NCI-H510A treated with DMSO at 0.1 percent for 48 hours (cell line): ENCODE measurements at places on chromosomes 2 and 18.
A peak's percentile ranks its signal among the peaks of the same experiment; 100 is the strongest.

- DNase-seq: no peak
Measured at GRCh38 chr2:98555696-98556095, 52.6 kb downstream of the COA5 start.

DNA sequence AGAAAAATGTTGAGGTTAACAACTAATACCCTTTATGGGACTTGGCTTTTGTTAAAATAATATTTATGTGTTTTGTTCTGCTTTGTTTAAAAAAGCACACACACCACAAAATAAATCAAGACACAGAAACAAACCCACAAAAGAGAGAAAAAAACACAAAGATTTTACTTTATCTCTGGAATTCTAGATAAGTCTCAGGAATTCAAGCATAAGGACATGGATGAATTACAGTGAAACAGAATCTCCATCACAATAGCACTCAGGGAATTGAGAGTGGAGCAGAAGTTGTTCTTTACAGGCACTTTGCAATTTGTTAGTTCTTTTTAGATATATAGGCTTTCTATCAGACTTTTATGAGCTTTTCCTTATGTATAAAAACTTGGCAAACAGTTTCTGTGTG is 360.9 kb upstream of the ZC3H15 start:
- DNase-seq: no peak

DNA sequence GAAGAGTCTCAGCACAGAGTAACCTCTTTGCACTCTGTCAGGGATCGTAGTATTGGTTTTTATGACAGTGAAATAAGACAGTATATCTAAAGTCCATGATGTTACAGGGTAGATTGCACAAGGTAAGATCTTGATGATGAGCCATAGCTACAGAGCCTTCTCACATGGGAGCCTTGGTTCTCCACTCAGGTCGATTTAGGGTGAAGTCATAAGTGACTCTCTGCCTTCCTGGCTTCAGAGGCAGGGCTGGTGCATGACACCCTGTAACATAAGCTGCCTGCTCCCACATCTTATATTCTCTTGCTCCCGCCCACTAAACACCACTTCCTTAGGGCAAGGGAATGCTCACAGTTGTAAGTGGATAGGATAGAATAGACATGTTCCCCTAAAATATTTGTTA is 13.3 kb downstream of the DAPL1 start:
- no peak for DNase-seq

DNA sequence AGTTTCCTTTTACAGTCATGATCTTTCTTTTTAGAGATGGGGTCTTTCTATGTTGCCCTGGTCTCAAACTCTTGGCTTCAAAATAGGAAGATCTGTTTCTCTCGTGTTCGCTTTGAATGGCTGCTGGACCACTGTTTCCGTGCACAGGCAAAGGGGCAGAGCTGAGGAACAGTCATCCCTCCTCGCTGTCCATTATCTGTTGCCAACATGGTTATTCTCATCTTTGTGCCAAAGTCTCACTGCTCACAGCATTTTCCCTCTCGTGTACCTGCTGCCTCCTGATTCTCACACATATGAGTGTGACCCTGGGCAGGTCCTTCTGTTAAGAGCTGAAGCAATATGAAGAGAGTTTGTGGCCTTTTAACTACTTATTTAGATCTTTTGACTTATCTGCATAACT is 28.0 kb upstream of the CCNYL1 start:
- no peak for DNase-seq

DNA sequence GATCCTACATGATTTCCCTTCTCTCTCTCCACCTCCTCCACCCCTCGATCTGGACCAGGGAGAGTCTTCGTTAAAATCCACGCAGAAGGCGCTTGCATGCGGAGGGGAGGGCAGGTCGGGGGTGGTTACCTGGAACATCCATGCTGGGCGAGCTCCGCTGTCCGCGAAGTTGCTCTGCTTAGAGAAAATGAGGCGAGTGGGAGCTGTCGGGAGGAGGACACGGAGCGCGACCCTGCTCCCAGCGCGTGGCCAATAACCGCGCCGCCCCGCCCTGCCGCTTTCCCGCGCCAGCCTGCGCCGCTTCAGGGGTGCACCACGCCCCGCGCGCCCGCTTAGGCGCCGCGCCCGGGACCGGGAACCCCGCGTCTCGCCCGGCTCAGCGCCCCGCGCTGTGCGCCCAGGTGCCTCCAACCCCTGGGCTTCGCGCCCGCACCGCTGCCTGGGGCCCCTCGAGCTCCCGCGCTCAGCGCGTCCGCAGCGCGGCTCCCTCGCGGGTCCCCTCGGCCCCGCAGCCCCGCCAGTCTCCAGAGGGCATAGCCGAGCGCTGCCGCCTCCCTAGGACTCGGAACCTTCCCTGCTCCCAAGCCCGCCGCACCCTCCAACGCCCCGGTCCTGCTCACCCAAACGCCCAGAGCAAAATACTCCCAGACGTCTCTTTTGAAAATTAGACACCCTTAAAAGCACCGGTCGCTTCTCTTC is 636 bp downstream of the CBLN2 start:
- peak; percentile 63 for DNase-seq

GRCh38 chr18:305003-305501 is 37.2 kb upstream of the THOC1 start:
- no peak for DNase-seq

DNA sequence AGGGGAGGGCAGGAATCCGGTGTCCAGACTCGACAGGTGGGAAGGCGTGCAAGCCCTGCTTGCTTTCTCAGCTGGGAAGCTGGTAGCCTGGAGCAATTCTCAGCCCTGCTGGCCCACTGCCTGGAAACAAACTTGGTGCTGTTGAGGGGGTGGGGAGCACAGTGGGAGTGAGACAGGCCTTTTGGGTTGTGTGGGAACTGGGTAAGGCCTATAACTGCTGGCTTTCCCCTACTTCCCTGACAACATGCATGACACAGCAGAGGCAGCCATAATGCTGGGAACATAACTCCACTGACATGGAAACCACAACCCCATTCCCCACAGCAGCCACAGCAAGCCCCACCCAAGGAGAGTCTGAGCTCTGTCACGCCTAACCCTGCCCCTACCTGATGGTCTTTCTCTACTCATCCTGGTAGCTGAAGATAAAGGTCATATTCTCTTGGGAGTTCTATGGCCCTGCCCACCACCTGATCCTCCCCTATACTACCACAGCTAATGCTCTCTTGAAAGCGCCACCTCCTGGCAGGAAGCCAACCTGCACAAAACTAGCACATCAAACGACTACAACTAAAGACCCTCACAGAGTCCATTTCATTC is 122.9 kb upstream of the ACVR1C start:
- no peak for DNase-seq

- DNase-seq: no peak
Measured at GRCh38 chr2:150695451-150696135, 208.1 kb upstream of the RND3 start.

DNA sequence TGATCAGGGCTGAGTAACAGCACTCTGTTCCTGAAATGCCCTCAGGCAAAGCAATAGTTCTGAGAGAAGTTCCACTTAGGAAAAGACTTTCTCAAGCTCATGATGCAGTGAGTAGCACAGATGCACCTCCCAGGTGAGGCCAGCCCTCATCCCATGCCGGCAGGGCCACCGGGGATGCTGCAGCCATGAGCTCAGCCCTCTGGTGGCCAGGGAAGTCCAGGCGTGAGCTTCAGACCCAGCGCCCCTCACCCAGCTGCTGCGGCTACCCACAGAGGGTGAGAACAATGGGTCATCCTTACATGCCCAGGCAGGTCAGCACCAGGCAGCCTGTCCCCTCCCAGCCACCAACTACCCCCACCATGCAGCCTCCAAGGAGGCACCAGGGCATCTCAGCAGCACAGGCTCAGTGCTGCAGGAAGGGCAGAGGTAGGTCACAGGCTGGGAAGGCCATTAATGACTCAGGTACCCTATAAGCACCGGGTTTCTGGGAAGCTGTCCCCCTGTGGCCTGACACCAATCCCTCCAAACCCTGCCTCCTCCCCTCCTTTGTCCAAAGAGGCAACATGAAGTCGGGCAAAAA is 50.6 kb downstream of the TTC32 start:
- DNase-seq: no peak
